Suprapubic skin (tissue), 4 donors: ENCODE measurements at places on chromosomes 13 and 19. TPM values are rescaled to one million over a fixed set of nuclear protein-coding genes. Genes with fewer than 3 reads are reported as not detected.
A peak's percentile ranks its signal among the peaks of the same experiment; 100 is the strongest.

DNA sequence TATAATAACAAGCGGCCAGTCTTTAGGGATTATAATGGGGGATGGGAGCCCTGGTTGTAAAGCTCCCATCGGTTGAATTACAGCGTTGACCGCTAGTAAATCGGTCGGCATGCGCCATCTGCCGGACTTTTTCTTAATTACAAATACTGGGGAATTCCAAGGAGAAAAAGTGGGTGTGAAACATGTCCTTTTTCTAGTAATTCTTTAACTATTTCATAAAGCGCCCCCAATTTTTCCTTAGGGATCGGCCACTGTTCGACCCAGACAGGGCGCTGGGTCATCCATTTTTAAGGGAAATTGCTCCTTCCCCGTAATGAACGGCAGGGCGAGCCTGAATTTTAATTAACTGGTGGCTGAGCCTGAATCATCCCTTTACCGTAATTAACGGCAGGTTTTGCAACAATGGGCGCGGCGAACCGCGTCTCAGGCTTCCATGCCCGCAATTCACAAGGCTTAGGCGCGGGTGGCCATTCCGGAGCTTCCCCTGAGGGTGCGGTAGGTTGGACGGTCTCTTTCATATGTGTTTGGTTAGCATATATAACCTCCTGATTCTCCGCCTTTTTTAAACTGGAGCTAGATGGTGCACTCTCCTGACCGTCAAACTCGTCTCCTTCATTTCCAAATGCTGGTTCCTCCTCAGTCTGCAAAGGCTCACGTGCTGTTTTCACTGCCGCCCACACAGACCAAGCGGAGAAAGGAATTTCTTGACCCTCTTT is 30.2 kb upstream of the EVI5L start:
- peak; percentile 75 for DNase-seq

DNA sequence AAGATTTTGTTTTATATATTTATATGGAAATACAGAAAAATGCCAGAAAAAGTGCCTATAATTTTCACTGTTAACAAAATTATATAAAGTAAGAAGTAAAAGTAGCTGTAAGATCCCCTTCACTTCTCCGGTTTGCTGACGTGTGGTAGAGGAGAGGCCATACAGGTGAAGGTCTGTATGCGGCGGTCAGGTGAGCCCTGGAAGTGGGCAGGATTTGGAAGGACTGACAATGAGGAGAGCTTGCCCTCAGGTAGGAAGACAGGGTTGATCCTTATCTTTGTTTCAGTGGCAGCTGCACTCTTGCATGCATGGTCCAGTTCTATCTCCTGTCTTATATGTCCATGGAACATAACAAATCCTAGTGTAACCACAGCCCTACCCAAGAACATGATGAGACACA is 16.9 kb upstream of the TFDP1 start:
- DNase-seq, result no peak

DNA sequence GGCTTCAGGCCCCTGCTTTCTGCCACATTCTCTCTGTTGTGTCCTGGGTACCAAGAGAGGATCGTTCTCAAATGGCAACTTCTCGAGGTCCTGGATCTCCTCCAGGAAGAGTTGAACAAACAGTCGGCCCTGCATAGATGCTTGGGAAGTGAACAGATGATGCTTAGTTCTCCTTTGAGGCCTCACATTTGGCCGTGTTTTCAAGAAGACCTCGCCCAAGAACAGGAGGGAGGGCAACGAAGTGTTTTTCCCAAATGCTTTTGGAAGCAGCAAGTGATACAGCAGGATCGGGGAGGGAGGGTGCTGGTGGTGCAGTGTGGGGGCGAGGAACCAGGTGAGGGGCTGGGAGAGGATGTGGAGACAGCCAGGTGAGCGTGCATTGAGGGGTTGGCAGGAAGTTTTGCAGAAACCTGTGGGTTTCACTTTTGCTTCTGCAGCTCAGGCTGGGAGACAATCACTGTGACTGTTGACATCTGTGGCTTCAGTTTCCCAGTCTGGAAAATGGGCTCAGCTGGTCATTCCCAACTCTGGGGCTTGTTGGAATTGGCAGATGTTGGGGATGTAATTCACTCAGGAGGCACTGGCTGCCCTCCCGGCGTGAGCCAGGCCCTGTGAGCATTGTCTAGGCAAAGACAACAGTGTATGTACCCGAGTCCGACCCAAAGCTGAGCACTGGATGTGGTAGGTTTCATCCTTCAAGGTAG is 21.6 kb downstream of the MAST3 start:
- no peak for DNase-seq

DNA sequence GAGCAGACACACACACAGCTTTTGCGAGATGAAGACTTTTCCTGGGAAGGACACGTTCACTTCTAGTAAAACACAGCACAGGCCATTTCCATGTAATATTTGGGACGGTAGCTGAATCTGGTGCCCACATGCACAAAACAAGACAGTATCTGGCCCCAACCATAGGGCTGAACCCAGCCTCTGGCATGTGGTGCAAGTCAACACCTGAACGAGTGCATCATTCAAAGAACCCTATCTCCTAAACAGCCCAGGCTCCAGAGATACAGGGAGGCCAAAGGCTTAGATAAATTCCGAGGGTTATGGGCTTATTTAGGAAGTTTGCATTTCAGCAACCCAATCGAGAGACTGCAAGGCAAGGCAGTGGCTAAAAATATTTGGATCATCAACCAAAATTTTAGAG is 2.7 kb upstream of the TFDP1 start:
- DNase-seq, result no peak

DNA sequence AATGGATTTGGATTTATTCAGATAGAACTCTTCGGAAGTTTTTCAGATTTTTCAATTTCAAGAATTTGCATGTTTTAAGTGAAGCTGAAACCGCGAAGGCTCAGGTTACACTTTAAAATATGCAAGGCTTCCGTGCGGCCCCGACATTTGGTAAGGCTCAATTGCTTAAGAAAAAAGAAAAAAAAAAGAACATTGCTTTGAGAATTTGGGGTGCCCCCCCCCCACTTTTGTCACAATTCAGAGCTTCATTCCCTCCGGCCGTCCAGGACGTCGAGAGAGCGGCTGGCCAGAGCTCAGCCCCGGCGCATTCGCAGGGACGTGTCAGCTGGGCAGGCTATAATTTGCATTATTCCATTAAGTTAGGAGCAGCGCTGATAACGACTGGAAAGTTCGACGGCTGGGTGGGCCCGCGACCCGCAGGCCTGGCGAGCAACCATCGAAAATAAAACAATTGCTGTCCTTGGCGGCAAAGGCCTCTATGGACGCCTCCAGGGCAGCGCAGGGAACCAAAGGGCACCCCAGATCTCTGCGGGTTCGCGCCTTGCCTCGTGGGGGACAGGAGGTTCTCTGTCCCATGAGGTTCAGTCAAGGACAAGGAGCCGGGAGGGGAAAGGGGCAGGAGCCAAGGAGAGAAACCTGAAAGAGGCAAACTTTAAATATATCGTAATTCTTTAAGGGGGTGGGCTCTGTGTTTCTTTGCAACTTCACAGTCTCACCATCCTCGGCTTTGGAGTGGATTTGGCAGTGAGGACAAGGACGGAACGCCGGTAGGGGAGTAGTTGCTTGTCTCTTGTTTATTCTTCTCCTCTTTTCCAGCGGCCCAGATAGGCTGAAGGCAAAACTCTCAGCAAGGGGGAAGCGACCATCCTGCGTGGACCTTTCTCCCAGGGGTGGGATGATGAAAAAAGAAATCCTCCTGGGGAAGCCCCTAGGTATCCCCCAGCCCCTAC is 7.0 kb downstream of the SOX21 start:
- no peak for DNase-seq

GRCh38 chr19:39136225-39136940 is 10.8 kb downstream of the PAK4 start:
- DNase-seq, result no peak

DNA sequence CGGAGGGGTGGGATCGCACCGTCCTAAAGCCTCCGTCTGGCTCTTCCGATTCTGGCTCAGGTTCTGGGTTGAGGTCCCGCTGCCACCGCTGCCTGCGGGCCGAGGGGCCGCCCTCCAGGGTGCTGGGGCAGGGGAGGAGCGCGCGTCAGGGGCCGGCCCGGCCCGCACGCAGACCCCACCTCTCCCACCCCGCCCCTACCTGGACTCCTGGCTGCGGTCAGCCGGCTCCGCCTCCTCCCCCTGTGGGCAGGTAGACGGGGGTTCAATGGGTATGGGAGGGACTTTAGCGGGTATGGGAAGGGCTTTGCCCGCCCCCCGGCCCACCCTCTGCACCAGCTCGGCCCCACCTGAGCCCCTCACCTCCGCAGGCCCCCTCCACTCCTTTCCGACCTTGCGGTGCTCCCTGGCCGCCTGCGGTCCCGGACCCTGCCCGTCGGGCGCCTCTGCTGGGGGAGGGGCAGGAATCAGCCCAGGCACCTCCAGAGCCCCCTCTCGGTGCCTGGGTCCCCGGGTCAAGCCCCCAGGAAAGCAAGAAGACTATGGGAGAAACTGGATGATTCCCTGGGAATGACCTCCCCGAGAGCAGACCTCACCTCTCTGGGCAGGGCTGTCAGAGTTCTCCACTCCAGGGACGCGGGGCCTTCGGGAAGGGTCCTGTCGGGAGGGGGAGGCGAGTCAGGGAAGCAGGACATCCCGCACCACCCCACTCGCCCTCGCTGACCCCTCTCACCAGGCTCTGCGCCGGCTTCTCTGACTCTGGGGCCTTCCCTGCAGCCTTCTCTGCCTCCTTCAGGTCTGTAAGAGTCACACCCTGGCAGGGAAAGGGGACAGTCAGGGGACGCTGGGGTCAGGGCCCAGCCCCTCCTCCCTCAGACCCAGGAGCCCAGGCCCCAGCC is 17.0 kb downstream of the EPS8L1 start:
- DNase-seq, result no peak

GRCh38 chr13:48068036-48068435 is 26.9 kb downstream of the MED4 start:
- DNase-seq, result no peak

- DNase-seq, result no peak
Measured at GRCh38 chr13:48891586-48891985, 84.1 kb upstream of the FNDC3A start.

- no peak for DNase-seq
Measured at GRCh38 chr13:79780240-79780639, 299.3 kb downstream of the NDFIP2 start.

DNA sequence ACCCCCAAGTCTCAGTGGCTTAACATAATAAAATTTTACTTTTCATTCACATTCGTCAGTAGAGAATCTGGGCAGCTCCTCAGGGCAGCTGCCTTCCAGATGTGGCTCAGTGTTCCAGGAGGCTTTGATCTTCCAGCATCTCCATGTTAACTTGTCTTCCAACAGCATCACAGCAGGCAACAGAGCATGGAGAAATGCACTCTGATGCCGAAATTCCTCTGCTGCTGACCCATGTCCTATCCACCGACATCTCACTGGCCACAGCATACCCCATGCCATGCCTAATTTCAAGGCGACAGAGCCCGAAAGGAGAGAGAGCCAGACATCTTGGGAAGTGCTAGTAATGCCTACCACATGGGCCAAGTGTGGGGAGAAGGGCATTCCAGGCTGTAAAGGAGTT is 64.9 kb upstream of the MEDAG start:
- DNase-seq, result no peak

DNA sequence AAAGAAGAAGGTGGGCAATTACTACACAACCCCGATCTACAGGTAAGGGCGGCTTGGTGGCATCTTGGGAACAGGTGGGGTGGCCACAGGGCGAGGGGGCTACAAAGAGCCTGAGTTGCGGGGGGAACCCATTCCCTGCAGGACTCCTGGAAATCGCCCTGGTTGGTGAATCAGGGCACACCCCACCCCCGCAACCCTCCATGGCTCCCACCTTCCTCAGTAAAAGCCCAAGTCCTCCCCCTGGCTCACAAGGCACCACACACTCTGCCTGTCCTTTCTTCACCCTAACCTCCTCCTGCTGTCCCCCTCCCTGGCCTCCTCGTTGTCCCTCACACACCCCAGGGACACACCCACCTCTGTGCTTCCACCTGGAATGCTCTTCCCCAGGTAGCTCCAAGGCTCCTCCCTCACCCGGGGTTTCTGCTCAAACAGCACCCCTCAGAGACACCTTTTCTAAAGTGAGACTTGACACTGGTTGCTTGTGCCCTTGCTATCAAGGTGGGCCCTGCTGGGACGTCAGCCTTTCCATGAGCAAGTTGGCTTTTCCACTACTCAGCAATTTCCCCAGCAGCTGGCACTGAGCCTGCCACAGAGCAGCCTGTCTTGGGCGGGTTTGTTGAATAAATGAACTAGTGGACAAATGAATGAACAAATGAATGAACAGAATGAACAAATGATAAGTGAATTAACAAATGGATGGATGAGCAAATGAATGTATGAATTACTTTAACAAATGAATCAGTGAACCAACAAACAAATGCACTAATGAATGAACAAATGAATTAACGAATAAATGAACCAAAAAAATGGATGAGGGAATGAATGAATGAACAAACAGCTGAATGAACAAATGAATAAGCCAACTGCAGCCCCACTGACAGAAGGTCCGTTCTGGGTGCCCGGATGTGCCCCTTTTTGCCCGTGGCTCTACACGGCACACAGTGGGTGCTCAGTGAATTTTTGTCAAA is 6.2 kb upstream of the MRI1 start:
- no peak for DNase-seq

DNA sequence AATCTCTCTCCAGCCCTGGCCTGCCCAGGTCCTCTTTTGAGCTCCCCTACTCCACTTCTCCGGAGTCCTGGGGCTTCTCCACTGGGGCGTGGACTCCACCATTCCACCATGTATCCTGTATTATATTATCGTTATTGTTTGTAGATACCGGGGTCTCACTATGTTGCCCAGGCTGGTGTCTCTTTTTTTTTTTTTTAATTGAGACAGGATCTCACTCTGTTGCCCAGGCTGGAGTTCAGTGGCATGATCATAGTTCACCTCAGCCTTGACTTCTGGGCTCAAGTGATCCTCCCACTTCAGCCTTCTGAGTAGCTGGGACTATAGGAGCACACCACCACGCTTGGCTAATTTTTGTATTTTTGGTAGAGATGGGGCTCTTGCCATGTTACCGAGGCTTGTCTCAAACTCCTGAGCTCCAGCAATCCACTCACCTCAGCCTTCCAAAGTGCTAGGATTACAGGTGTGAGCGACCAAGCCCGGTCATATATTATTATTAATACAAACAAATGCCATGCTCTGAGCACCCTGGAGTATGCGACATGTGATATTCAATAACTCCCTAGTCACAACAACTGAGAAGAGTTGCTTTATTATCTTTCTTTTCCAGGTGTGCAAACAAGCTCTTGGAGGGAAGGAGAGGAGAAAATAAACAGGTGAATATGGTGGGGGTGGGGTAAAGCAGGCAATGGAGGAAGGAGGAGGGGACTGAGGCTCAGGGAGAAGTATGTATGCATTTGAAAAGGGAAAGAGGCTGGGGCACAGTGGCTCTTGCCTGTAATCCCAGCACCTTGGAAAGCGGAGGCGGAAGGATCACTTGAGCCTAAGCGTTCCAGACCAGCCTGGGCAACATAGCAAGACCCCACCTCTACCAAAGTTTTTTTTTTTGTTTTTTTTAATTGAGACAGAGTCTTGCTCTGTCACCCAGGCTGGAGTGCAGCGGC is 2.8 kb upstream of the CERS4 start:
- no peak for DNase-seq

GRCh38 chr19:53853707-53854106 is 14.0 kb upstream of the MYADM start:
- DNase-seq, result no peak

Gene ICAM1
- total RNA-seq, result 9.1 TPM

Gene CELF5
- not detected for total RNA-seq

Gene ZIC5
- not detected for total RNA-seq

Gene LILRA6
- total RNA-seq, result not detected

Gene TUBB4A
- 2.1 TPM for total RNA-seq

Gene TPTE2
- total RNA-seq, result not detected

Gene SPC24
- 4.0 TPM for total RNA-seq

Gene EIF3K
- 587 TPM for total RNA-seq

Gene KLK10
- 53.6 TPM for total RNA-seq
